ENCODE measurements at places on chromosomes 2 and 18.

DNA sequence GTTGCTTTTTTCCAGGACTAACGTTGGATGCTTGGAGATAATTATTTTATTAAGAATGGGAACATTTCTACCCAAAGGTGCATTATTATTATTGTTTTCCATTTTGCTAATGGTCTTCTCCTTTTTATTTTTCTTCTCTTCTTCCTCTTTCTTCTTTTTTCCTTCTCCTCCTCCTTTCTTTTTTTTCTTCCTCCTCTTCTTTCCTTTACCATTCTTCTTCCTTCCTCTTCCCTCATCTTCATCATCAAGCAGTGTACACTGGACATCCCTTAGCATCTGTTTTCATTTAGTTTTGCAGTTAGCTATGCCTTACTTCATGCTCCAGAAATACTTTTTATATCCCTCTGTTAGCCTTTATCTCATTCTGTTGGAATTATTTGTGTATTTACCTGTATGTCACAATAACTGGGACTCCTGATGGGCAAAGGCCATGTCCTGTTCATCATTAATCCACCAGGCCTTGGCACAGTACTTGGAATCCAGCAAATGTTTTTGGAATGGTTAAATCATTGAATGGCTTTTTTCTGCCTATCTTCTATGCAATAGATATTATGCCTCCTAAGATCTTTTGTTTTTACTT lies 162.7 kb downstream of the CAMKMT start:
- DNase-seq, result peak; percentile 3

GRCh38 chr2:41966431-41966893 lies 81.4 kb upstream of the PKDCC start:
- DNase-seq, result peak; percentile 99

DNA sequence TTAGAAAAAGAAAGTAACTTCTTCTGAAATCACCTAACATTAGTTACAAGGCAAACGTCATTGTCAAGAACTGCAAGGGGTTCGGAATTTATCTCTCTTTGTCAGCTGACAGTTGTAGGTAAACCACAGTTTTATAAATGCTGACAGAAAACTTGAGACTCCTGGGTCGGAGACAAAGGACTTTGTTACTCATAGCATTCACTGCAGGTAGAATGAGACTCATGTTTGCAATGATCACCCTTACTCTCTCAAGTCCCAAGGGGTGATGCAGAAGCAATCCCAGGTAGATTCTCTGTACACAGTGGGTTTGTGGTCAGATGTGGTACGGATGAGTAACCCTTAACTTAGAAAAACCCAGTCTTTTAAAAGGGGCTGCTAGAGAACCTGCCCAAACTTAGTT lies 757.8 kb downstream of the TRIB2 start:
- DNase-seq, result no peak

DNA sequence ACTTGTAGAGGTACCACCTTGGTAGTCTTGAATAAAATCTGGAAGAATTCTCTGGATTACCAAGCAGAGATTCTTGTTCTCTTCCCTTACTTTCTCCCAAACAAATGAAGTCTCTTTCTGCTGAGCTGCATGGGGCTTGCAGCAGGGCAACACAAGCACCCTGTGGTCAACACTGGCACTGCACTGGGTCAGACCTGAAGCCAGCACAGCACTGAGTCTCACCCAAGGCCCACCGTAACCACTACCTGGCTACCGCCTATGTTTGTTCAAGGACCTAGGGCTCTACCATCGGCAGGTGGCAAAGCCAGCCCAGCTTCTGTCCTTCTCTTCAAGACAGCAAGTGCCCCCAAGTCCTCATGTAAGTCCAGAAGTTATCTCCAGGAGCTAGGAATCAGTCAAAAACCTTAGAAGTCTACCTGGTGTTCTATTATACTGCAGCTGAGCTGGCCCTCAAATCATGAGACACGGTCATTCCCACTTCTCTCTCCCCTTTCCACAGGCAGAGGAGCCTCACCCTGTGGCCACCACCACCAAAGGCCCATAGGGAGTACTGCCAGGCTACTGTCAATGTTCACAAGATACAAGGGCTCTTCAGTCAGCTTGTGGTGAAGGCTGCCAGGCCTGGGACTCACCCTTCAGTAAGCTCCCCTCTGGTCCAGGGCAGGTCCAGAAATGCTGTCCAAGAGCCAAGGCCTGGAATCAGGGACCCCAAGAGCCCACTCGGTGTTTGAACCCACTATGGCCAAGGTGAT lies 18.4 kb downstream of the VPS54 start:
- DNase-seq, result no peak

DNA sequence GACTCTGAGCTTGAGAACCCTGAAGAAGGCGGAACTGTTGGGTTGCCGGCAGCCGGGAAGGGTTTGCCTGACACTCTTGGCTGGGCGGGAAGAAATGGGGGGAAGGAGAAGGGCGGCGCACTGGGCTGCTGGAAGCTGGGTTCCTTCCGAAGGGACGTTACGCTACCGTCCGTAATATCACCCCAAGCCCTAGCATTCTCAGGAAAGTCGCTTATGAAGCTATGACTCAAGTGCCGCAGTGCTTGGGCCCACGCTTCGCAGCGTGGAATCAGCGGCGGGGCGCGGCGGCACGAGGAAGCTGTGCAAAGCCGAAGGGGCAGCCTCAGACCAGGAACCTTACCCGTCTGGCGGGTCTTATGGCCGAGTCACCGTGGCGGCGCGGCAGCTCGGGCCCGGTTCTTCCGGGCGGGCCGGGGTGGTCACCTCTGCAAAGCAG lies 50.2 kb upstream of the SIGLEC15 start:
- DNase-seq, result peak; percentile 86

DNA sequence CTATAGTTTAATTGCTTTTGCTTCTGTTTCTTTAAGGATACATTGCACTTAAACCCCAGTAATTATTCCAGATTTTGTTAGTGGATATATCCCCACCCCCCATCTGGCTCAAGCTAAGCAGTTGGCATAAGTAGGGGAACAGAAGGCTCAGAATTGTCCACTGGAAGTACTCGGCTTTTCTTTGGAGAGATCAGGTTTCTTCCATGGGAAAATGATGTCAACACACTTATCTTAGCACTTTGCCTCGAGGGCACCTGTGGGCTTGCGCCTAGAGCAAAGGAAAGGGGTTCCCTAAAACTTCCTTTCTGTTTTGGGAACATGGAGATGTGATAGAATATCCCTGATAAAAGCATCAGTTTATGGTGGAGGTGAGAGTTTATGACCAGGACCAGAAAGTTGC lies 130.6 kb downstream of the FMNL2 start:
- no peak for DNase-seq

- DNase-seq, result no peak
Measured at GRCh38 chr2:15425712-15426111, 135.4 kb downstream of the NBAS start.

DNA sequence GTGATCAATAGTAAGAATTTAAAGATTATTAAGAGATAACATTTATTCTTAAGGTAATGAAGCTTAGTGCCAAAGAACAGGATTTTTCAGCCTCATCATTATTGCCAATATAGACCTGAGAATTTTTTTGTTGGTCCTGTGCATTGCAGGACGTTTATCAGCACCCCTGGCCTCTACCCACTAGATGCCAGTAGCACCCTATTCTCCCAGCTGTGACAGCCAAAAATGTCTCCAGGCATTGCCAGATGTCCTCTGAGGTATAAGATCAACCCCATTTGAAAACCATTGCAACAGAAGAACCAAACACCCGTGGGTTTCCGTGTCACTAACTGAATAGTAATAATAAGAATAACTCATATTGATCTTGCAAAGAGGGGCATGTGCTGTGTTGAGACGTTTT lies 700.0 kb upstream of the SOX11 start:
- DNase-seq, result no peak

DNA sequence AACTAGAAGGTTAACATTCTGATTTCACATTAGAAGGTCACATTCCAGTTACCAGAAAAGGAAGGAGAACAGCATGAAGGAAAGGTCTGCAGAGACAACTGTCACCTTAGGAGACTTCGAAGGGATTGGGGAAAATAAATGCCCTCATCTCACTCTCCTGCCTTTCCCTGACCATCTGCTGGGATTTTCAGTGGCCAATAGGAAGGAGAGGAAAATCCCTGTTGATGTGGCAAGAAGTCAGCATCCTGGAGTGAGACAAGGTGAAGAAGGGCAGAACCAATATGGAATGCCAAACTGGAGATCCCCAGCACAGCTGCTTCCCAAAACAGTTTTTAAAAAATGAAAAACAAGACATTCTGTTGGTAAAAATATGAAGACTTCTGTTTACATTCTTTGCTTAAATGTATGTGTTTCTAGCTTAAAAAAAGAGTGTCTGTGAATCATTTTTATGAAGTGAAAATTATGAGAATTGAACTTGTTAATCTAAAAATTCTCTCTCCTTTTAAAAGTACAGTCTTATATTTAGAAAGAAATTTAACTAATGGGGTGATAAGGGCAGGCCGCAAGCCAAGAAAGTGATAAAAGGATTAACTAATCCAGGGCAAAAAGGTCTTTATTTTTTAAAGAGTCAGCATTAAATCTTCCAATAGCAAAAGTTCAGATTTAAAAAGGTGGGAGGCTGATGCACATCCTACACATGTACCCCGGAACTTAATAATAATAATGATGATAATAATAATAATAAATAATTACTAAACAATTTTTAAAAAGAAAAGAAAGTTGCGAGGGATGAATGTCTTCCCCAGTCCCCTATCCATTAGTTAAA lies 160.6 kb upstream of the DOK6 start:
- no peak for DNase-seq

DNA sequence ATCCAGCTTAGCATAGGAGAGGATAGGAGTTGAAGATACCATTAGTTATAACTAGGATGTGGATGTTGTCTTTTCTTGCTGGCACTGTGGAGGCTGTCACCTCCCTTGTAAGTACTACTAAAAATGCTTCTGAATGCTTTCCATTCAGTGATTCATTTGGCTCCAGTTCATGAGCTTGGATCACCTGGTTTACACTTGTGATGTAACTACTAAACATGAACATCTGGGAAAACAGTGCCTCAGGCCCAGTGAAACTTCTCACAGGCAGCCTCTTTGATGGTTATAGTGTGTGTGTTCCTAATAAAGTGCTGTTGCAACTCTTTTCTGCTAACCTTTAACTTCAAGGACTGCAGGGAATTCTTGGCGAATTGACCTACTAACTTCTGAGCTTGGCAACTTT lies 13.0 kb upstream of the SLC9A2 start:
- DNase-seq, result peak; percentile 46

DNA sequence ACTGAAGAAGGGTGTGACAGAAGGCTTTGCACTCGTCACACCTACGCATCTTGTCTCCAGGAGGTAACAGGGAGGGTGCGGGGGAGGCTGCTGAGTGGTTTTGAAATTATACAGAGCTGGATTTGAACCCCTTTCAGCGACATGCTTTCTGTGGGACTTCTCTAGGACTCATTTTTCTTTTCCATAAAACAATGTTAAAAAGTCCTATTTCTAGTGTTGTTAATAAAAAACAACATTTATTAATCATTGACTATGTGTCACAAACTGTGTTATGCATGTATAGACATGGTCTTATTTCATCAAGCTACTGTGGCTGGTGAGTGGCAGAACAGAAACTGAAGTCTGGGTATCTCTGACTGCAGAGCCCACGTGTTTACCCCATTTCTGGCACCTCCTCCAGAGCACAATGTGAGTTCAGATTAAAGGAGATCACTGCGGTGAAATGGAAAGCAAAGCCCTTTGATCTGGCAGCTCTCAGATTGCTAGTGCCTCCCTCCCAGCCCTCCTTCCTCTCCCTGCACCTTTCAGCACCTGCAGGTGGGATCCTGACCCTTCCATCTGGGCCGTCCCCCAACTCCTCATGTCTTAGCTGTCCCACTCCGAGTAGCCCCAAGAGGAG lies 315.5 kb upstream of the MYT1L start:
- DNase-seq, result no peak

DNA sequence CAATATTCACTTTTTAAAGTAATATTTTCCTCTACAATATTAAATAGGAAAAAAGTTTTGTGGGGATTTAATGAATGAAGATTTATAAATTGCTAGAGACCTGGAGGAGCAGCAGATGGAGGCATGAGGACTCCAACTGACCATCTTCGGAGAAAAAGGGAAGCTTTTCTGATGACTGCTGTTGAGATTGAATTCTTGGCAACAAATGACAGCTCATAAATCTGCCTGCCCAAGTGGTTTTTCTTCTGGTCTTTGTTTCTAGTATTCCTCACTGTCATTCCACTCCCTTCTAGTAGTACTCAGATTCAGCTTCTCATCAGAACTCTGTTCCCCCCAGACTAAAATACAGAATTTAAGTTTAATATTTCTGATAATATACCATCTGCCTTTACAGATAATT lies 157.0 kb downstream of the EML6 start:
- no peak for DNase-seq

DNA sequence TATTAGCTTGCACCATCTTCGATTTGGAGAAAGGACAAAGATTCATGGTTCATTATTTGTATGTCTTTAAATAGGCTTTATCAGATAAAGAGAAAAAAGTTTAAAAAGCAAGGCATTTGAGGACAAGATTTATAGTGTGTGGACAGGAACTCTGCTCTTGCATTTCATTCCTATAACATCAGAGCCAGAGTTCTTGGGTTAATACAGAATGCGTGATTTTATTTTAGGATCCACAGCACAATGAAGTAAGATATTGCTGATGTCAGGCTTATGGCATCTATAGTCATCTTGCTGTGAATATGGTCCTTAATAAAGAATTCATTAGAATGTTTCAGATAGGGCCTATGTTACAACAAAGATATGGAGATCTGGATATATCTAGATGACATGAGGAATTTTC lies 19.7 kb downstream of the RASGRP3 start:
- peak; percentile 71 for DNase-seq

DNA sequence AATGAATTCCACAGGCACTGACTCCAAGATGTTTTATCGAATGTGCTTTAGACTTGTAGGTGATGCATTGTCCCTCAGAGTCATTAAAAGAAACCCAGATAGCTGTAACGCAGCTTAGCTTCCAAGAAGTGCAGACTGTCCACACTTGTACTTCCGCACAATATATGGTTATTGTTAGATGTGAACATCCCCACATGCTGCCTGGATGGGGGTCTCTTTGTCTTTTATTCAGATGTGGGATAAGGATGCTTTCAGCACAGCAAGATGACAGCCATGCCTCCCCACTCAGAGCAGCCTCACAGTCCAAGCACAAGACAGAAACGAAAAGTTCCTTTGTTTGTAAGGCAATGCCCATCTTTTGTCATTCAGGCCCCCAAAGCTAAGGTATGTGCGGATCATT lies 416.6 kb downstream of the HRH4 start:
- no peak for DNase-seq

GRCh38 chr2:169480079-169480465 lies 778 bp downstream of the BBS5 start:
- DNase-seq, result peak; percentile 61

GRCh38 chr2:9708683-9709538 lies 78.1 kb upstream of the YWHAQ start:
- peak; percentile 26 for DNase-seq

GRCh38 chr2:17574406-17575073 lies 34.0 kb downstream of the VSNL1 start:
- DNase-seq, result no peak

DNA sequence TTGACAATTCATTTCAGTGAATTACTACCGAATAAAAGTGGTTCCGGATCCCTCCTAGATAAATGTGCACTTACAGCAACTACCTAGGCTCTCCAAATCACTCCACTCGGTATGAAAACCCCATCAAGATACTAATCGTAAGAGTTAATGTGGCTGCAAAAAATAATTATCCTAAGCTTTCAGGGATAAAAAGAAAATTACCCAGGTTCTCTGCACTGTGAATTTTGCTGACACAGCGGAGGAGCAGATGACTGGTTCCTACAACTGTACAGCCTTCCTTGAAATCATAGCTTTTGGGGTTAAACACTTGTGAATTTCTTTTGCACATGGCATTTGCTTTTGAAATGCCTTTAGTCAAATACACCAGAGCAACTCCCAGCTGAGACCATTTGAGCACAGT lies 104.7 kb downstream of the CD226 start:
- DNase-seq, result no peak

GRCh38 chr2:147479358-147479757 lies 365.5 kb upstream of the ACVR2A start:
- DNase-seq, result no peak

- DNase-seq, result peak; percentile 44
Measured at GRCh38 chr2:216151313-216152025, 42.3 kb downstream of the XRCC5 start.
